T-helper 1 cell (primary cell): ENCODE measurements at places on chromosomes 6 and 20.

DNA sequence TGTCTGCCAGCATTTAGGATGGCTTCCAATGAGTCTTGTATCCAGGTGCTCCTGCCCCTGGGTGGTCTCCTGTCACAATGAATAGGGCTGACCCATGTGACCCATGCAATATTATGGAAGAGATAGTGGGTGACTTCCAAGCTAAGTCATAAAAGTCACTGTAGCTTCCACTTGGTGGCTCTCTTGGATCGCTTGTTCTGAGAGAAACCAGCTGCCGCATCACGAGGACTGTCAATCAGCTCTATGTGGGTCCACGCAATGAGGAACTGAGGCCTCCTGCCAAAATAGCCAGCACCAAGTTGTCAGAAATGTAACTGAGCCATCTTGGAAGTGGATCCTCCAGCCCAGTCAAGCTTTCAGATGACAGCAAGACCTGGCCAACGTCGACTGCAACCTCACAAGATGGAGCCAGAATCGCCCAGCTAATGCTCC lies 14.9 kb upstream of the MATN4 start:
- DNase-seq = no peak

DNA sequence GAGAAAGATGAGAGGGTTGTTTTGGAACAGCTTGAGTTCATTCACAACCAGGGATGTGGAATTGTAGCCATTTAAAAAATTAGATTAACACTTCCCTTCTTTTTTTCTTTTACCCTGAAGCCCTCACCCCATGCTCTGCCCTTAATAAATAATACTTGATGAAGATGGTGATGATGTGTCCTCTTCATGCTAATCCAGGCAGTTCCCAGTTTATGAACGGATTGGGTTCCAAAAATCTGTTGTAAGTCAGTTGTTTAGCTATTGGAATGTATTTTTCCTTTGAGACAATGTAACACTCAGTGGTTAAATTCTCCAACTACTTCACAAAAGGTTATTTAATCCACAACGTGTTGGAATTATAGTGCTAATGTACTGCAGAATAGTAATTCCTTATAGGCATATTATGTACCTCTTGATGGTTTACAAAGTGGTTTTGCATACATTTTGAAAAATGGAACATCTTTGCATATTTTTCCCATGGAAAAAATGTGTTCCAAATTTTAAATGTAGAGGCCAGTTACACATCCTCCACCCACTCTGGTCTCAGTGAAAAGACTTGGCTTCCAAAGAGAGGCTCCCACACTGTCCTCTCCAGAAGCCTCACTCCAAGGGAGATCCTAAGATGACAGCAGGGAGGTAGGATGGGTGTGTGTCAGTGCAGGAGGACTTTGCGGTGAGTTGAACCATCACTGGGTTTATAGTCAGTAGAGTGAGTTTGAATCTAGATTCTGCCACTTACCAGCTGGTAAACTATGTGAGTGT lies 45.8 kb upstream of the CEP162 start:
- DNase-seq = no peak

DNA sequence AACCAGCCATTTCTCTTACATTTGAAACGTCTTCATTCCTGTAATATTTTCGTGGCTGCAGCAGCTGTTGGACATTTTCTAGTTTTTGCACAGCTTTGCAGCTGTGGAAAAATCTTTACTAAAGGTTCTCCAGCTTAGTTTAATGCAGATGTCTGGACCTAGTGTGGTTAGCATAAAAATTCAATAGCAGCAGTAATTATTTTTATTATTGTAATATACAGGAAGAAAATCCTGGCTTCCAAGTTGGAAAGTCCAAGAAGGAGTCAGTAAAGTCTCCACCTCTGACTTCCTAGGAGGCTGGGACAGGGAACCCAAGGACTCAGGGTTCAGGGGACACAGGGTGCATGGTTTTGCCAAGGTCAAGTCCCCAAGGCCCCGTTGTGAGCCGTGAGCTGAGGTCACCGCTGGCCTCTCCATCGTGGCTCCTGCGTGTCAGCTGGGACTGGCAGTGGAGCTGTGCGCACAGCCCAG lies 230.6 kb downstream of the FNDC1 start:
- DNase-seq = no peak

DNA sequence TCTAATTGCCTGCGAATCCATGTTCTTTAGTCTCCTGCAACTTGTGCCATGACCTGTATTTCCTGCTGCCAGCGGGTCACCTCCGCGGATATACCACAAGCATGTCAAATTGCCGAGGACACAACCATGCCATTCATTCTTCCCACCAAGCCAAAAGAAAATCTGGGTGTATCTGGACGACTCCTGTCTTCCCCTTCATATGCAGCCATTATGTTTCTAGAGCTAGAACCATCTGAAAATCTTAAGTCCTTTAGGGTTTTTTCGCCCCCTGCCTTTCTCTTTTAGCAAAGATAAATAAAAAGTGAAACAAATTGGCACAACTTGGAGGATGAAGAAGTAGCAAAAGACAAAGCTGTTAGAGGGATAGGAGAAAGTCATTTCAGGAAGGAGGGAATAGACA lies 242.6 kb downstream of the ARID1B start:
- DNase-seq = no peak

GRCh38 chr6:89494131-89494793 lies 61.3 kb downstream of the ANKRD6 start:
- DNase-seq = no peak

DNA sequence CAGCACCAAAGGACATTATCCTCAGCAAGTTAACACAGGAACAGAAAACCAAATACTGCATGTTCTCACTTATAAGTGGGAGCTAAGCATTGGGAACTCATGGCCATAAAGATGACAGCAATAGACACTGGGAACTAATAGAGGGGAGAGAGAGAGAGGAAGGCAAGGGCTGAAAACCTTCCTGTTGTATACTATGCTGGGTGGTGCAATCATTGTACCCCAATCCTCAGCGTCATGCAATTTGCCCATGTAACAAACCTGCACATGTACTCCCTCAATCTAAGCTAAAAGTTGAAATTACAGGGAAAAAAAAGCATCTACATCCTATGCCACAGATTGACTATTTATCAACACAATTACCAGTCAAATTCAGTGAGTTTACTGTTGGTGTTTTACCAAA lies 20.0 kb upstream of the VNN1 start:
- DNase-seq = no peak

- no peak for DNase-seq
Measured at GRCh38 chr20:775679-776135, 7.4 kb upstream of the SLC52A3 start.

DNA sequence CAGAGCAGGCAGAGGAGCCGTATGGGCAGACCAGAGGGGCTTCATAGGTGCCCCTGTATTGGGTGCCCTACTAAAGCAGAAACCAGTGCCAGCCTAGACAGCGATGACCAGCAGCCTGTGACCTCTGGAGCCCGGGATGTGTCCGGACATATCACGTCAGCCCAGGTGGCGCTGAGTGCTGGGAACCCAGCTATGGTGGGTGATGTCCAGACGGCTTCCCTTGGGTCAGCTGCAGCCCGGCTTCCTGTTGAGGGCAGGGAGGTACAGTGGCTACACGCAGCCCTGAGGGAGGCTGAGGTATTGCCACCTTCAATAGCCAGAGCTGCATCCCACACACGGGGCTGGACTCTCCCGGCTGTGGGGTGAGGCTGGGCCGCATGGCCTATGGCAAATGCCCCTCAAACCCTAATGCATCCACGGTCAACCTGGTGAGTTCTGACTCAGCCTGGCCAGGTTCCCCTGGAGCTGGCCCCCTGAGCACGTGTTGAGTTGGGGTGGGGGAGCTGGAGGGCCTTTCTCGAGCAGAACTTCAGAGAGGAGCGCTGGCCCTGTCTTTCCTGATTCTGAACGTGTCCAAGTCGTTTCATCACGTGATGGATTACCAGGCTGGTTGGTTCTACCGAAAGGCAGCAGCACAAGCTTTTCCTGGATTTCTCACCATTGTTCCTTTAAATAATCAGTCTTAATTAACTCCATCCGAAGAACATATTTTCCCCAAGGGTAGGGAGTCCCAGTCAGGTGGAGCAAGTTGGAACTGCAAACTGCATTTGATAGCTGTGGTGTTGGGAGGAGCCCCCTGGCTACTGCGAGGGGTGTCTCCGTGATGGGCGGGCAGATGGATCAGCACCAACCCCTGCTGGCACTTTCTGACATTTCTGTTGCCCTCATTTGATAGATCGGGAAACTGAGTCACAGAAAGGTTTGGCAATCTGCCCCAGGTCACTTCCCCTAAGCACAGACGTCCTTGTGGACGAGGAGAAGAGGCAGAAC lies 7.1 kb upstream of the MYT1 start:
- no peak for DNase-seq

DNA sequence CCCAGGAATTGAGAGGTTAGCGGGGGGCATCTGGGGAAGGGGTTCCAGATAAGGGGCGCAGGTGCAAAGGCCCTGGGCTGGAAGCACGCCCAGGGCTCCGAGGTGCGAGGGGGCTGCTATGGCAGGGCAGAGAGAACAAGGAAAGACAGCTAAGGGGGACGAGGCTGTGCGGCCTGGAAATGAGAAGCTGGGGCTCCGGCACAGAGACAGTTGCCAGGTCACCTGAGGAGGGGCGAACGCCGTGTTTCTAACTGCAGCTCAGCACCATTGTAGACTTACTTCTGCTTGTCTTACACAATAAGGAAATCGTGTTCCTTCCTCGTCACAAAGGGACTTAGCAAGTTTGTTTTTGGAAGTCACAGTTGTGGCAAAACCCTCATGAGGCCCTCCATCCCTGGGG lies 68.9 kb upstream of the TBXT start:
- DNase-seq = no peak

GRCh38 chr6:87724983-87725811 lies 23.2 kb upstream of the AKIRIN2 start:
- no peak for DNase-seq

DNA sequence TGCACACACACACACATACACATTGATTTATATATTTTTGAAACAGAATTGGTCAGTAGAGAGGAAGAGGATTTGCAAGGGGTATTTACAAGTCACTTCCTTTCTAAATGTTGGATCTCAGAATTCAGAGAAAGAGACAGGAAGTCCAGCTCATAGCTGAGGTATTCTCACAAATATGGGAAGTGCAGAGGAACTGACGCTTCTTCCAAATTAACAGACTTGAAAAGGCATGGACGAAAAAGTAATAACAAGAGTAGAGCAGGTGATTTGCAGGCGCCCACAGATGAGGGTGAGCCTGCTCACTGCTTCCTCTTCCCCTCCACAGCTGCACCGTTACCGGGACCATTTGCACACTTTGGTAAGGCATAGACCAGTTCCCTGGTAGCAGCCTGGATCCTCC lies 246.4 kb downstream of the PHACTR1 start:
- no peak for DNase-seq

DNA sequence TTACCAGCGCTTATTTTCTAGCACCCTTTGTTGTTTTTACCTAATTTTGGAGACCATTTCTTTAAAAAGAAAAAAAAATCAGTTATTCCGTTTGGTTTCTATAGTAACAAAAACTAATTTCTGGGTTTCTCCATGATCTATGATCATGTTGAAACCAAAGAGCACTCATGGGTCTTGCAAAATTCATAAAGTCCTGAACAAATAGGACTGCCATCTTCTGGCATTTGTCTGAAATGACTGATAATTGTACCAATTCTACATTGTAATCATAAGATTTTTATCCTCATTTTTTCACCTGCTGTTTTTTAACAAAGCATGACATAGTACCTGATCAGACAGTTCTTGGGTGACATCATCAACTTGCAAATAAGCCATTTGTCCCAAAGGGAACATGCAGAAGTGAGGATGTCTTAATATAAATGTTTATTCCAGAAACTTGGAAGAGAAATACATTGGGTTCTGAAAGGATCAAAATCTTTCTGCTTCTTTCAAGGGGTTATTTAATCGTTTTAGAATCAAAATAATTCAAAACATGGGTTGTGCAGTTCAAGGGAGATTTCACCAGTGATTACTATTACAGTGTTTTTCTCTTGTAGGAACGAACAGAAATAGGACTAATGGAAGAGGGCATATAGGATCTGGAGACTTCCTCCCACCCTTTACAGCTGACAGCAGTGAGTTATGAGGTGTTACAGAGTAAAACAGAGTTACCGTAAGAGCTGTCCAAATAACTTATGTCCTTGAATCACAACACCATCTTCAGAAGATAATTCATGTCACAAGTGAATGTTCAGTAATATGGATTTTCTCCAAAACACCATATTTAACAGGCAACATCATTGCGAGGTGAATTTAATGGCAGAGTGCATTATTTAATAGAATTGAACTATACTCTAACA lies 87.1 kb upstream of the GJE1 start:
- DNase-seq = no peak

DNA sequence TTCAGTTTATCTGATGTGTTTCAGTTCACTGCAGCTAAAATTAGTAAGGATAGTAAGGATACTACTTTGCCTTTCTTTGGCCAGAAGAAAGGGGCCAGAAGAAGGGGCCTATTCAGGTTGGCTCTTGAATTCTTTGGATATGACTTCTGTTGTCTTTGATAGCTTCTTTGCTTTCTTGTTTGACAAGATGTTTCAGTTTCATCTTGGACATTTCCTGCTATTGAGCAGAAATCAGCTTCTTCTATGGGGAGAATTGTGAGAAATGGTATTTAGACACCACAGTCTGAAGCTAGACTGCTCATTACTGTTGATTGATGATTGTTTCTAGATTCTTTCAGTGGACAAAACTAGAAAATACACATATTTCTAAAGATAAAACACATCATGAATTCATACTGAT lies 23.2 kb downstream of the L3MBTL3 start:
- no peak for DNase-seq

GRCh38 chr20:62838128-62838891 lies 21.5 kb downstream of the COL9A3 start:
- DNase-seq = no peak

DNA sequence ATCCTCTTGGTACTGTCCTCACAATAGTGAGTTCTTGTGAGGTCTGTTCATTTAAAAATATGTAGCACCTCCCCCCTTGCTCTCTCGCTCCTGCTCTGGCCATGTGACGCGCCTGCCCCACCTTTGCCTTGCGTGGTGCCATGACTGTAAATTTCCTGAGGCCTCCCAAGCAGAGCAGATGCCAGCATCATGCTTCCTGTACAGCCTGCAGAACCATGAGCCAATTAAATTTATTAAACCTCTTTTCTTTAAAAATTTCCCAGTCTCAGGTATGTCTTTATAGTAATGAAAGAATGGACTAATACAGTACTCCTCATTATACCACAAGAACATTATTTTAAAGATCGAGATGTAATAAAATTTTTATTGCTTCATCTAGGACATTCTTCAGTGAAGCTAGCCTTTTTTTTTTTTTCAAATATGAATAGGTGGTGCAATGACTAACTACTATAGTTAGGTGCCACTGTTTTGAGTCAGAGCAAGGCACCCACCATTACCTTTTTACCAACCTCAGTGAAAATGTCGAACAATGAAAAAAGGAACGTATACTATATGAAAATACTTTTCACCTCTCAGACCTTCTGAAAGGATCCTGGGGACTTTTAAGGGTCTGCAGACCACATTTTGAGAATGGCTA lies 191.1 kb upstream of the SGK1 start:
- no peak for DNase-seq

GRCh38 chr6:71393471-71393870 lies 104.9 kb downstream of the OGFRL1 start:
- no peak for DNase-seq

GRCh38 chr20:48758206-48758820 lies 69.5 kb downstream of the PREX1 start:
- no peak for DNase-seq
